ENCODE measurements at places on chromosomes 13 and 19. TPM values are rescaled to one million over a fixed set of nuclear protein-coding genes. Genes with fewer than 3 reads are reported as not detected.

- no peaks in the 10 kb centered on the region for H3K36me3 ChIP-seq
- no peak overlapping the region for H3K4me3 ChIP-seq
- H3K4me1 ChIP-seq, result no peaks in the 10 kb centered on the region
- no peak for DNase-seq
Observed at GRCh38 chr13:87131611-87132010, 539.6 kb upstream of the SLITRK5 start.

DNA sequence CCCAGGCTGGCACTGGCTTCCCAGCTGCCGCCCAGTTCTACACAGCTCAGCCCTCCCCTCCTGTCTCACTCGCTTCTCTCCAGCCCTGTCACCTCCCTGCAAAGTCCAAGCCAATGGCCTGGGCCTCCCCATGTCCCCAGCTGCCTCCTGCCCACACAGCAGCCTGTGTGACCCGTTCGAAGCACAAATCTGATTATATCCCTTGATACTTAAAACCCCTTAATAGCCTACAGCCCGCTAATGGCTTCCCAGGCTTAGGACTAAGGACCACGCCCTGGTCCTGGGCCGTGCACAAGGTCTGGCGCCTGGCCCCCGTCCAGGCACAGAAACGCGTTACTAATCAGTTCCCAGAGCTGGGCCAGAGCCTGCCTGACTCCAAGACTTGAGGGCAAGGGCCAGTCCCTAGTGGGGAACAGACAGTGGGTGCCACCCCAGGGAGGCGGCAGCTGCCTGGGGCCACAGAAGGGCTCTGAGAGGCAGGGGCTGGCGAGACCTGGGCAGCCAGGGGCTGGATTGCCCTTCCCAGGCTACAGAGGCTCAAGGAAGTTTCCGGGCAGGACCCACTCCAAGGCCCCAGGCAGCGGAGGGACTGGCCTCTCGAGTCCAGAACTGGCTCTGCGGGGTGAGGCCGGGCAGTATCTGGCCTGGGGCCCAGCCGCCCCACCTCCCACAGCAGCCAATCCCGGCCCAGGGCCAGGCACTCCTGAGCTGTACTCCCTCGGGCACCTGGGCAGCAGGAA is 10.4 kb downstream of the XAB2 start:
- peak overlapping the region; percentile 81 for H3K27ac ChIP-seq
- H3K36me3 ChIP-seq, result peaks cover 15% of the 10 kb centered on the region
- H3K4me3 ChIP-seq, result peak overlapping the region; percentile 12
- no peaks in the 10 kb centered on the region for H3K27me3 ChIP-seq
- DNase-seq, result peak; percentile 97

- no peaks in the 10 kb centered on the region for H3K36me3 ChIP-seq
- H3K4me1 ChIP-seq, result no peaks in the 10 kb centered on the region
- H3K4me3 ChIP-seq, result no peak overlapping the region
- DNase-seq, result no peak
Observed at GRCh38 chr13:89136678-89137077, 1465.5 kb downstream of the SLITRK5 start.

DNA sequence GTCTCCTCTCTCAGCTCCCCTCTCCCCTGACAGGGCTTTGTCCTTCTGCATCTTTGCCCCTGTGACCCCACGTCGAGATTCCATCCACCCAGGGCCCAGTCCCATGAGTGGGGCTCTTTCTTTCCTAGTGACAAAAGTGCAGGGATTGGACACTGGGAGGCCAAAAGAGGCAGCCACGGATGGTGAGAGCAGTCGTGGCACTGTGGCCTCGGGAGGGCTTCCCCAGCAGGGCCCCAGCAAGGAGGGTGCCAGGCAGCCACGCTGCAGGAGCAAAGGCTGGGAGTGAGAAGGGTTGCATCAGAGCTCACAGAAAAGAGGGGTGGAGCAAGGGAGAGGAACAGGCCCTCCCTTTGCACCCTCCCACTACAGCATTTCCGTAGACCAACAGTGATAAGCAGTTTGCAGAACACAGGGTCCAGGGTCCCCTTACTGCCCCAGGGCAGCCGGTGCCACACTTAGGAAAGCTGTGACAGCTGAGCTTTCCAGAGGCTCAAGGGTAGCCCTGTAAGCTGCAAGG is 4.9 kb downstream of the ZSCAN1 start:
- H3K4me1 ChIP-seq, result no peaks in the 10 kb centered on the region
- no peak for DNase-seq
- no peak overlapping the region for H3K27ac ChIP-seq
- H3K4me3 ChIP-seq, result no peak overlapping the region
- H3K36me3 ChIP-seq, result no peaks in the 10 kb centered on the region

DNA sequence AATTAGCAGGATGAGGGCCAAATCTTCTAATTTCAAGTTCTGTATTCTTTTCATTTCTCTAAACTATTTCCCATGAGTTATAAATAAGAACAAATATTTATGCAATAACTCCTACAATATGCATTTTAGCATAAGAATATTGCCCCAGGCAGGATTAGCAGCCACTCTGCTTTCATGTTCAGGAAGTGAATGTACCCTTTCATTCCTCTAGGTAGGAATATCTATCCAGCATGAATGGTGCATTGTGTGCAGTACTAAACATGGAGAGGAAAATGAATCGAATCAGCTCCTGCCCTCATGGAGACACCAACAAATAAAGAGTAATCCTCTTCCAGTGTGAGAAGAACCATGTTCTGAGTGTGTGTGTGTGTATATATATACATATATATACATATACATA is 41.0 kb downstream of the LHFPL6 start:
- H3K36me3 ChIP-seq, result no peaks in the 10 kb centered on the region
- no peak overlapping the region for H3K4me3 ChIP-seq
- no peaks in the 10 kb centered on the region for H3K27me3 ChIP-seq
- no peak for DNase-seq

GRCh38 chr13:111533900-111534683 is 213.7 kb downstream of the TEX29 start:
- no peaks in the 10 kb centered on the region for H3K4me1 ChIP-seq
- DNase-seq, result no peak
- no peaks in the 10 kb centered on the region for H3K36me3 ChIP-seq
- no peak overlapping the region for H3K4me3 ChIP-seq

GRCh38 chr13:76683854-76684253 is 202.4 kb downstream of the KCTD12 start:
- H3K27me3 ChIP-seq, result no peaks in the 10 kb centered on the region
- H3K4me3 ChIP-seq, result no peak overlapping the region
- no peaks in the 10 kb centered on the region for H3K36me3 ChIP-seq
- no peak for DNase-seq
- H3K4me1 ChIP-seq, result no peaks in the 10 kb centered on the region

DNA sequence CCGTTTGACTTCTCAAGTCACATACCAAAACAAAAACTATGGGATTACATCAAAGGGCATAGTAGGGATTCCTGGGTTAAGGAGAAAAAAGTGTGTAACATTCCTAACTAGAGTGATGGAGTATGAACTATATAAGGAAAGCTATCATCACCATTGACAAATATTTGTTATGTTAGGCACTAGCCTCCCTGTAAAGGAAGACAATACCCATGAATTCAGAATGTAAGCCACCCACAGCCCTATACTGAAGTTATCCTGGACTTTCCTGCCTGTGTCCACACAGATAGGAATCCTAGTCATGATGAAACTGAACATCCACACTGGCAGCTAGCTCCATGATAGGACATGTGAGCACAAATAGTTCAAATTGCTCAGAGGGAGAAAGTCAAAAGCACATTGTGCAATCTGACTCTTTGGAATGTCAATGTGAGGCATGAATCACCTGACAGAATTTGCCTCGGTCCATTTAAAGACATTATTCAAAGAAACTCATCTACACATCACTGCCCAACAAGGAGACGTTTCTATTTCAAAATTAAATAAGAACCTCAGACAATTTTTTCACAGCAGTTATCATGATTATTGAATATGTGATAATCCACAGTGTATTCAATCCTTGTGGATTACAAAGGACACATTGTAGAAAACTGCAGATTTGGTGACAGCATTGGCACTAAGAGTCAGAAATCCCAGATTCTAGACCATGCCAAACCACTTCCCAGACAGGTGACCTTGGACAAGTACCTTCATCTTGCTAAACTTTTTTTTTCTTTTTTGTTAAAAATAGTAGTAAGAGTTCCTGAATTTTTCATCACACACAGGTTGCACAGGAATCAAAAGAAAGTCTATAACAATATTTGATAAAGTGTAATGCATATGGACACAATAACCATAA is 529.3 kb downstream of the IRS2 start:
- peak; percentile 63 for DNase-seq
- H3K27ac ChIP-seq, result peak overlapping the region; percentile 97

DNA sequence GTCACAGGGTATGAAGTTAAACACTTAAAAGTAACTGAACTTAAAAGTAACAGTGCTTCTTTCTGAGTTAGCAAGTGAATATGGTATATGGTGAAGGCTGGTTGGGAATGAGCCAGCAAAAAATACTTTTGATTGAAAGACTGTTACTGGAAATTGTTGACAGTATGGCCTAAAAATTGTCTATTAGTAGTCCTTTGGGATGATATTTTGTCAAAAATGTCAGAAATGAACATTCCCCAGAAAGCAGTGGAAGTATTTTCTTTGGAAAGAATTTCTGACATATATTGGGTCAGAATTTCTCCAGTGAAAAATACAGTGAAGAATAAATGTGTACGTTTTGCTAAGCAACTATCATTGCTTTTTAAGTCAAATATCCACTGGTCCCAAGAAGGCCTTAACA is 860.5 kb downstream of the PCDH9 start:
- no peaks in the 10 kb centered on the region for H3K27me3 ChIP-seq
- no peak overlapping the region for H3K27ac ChIP-seq
- H3K4me3 ChIP-seq, result no peak overlapping the region
- no peak for DNase-seq

DNA sequence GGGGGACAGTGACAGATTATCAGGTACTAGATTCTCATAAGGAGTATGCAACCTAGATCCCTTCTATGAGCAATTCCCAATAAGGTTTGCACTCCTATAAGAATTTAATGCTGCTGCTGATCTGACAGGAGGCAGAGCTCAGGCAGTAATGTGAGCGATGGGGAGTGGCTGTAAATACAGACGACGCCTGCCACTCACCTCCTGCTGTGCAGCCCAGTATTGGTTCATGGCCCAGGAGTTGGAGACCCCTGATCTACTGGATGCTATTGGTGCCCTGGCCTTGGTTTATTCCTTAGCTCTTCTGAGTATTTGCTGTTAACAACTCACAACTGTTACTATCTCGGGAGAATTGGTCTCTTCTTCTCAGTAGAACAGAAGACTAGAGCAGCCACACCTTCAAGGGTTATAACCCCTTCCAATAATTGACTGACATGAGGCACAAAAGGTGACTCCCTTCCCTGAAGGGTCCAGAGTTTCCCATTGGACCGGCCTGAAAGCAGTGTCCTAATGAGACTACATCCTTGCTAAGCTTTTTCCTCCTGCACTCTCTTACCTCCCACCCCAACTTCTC is 35.0 kb upstream of the RBM26 start:
- peaks cover 19% of the 10 kb centered on the region for H3K4me1 ChIP-seq
- no peaks in the 10 kb centered on the region for H3K27me3 ChIP-seq
- H3K36me3 ChIP-seq, result no peaks in the 10 kb centered on the region
- H3K4me3 ChIP-seq, result no peak overlapping the region
- peak overlapping the region; percentile 58 for H3K27ac ChIP-seq
- no peak for DNase-seq

The IFI30 gene
- 35.8 TPM for total RNA-seq

The ZNF665 gene
- 6.8 TPM for total RNA-seq

The APLP1 gene
- 2.0 TPM for total RNA-seq

The GRIK5 gene
- 1.1 TPM for total RNA-seq

The THSD8 gene
- 28.8 TPM for total RNA-seq

The ING1 gene
- total RNA-seq, result 21.2 TPM

The ZGLP1 gene
- 7.5 TPM for total RNA-seq

The SHISA7 gene
- total RNA-seq, result not detected

The PTGER1 gene
- 1.4 TPM for total RNA-seq

The CABP5 gene
- total RNA-seq, result not detected

The NCAN gene
- total RNA-seq, result not detected

The ECSIT gene
- total RNA-seq, result 42.4 TPM
